AG04450 (cell line): ENCODE measurements at places on chromosomes 7 and 10.

DNA sequence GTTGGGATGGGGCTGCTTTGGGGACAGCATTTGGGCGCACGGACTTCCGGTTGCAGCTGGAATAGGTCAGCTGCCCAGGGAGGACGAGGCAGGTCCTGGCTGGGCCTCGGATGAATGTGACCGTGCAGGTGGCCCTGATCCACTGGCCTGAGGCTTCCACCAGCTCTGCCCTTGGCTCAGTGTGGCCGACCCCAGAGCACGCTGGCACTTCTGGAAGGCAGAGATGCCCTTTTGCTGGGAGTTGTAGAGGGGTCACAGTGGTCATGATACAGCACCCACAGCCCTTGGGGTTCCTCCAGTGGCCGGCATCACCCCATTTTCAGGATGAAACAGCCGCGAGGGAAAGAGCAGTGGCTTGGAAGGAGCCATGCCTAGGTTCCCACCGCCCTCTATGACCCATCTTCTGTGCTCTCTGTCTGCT is 19.0 kb downstream of the ADCY1 start:
- no peak for DNase-seq

DNA sequence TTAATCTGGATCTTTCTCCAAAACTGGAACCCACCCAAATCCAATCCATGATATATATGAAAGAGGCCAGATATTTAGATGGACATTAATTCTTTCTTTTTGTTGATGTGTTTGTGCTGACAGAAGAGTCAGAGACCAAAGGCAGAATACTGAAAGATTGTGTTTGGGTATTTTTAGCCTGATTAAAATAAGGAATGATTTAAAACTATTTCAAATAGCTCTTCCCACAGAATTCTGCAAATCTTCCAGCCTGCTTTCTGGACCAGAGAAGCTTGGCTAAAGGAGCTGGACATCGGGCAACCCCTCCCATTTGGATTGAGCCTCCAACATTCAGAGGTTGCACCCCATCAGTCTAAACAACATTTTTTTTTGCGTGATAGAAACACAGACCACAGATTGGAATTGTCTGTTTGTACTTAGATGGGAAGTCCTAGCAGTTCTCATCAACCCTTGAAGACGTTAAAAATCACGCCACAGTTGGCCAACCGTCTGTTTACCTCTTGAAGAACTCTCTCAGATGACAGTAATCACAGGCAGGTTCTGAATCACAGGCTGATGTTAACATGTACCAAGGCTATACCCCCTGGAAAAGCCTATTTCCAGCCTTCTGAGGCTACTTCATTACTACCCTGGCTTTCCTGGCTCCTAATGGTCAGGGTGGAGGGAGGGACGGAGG is 155.2 kb upstream of the NRP1 start:
- no peak for DNase-seq

DNA sequence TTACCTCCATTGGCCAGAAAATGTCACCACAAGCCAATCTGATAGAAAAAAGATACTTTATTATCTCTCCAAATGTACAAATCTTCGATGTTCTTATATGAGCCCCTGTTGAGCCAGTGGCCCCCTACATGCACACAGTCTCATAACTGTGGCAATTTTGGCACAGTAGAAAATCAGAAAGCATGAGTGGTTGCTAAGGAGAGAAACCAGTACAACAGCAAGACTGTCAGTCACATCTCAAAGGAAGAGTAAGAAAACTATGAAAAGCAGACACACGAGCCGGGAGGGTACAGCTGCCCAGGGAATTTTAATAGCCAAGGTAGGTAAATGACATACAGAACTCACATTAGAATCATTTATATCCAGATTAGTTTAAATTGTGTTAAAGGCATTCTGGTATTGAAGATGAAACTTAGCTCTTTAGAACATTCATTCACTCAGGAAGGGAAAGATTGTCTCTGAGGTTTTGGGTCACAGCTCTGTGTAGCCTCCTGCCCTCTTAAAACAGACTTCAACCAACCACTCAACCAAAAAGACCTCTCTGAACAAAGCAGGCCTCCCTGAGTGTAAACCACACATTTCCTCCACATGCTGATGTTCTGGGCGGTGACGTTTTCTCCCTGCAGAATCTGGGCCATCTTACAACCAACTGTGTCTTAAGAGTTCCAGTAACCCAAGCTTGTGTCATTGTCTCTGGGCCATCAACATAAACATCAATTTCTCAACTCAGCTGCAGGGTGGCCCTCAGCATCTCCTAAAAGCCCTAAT is 80.8 kb upstream of the ADAM12 start:
- DNase-seq = no peak

- DNase-seq = no peak
Measured at GRCh38 chr10:123562811-123563580, 103.2 kb upstream of the GPR26 start.

- no peak for DNase-seq
Measured at GRCh38 chr7:130896898-130897514, 163.0 kb upstream of the KLF14 start.

DNA sequence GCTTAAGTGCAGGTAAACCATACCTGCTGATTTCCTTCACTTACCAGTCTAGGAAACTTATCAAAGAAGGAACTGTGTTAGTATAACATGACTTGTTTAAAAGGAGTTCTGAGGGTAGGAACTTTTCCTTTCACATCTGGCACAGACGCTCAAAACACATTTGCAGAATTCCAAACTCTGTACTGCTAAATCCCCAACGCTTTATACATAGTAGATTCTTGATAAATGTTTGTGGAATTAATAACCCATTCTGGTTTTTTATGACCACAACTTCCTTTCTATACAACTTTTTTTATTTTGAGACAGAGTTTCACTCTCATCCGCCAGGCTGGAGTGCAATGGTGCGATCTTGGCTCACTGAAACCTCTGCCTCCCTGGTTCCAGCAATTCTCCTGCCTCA is 7.7 kb upstream of the TRUB1 start:
- DNase-seq = no peak
